ENCODE measurements at places on chromosomes 3 and 15.

DNA sequence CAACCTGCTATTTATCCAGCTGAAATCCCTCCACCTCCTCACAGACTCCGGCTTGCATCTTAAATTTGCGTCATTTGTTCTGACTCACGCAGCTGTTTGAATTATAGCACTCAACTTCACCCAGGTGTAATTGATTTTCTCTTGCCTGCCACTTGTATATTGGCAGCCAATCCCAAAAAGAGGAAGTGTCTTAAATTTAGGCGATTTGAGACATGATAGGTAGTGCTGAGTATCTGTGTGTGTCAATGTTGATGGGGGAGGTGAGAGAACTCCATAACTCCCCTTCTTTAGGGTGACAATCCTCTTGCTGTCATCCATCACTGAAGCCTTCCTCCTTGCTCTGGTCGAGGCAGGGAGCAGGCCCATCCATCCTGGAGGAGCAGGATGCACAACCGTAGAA, 77.2 kb upstream of the TPRG1 start:
- DNase-seq, result no peak

GRCh38 chr15:101087172-101087769, 164.6 kb downstream of the CHSY1 start:
- DNase-seq, result no peak

DNA sequence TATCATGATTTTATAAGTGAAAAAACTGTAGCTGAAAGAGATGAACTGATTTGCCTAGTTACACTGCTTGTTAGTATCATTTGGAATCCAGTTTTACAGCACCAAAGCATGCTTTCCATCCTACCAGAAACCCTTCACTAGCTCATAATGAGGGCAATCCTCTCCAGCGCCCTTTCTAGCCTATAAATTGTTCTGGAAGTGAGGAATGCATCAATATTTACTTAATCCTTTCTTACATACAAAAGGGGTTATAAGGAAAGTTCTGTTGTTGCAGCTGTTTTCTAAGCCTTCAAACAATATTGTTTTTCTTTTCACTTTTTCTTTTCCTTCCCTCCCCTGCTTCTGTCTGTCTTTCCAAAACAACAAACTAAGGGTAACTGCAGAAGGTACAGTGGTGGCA, 11.0 kb upstream of the PCCB start:
- DNase-seq, result no peak

GRCh38 chr3:168815946-168816345, 720.2 kb upstream of the GOLIM4 start:
- DNase-seq, result no peak

DNA sequence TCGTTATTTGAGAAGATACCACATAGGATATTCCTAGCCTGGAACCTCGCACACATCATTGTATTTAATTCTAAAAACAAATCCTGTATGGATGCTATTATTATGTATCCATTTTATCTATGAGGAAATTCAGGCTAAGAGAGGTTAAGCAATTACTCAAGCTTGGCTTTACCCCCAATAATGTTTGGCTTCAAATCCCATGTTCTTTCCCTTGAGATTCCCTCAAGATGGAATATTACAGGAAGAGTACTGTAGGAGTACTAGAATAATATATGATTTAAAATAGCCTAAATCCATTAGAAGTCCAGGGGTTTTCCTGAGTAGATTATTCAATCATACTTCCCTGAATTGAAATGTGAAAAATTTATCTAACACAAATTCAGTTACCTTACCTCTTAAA, 630.2 kb downstream of the ZNF385D start:
- no peak for DNase-seq

GRCh38 chr15:32682569-32682968, 35.2 kb upstream of the GREM1 start:
- DNase-seq, result no peak

DNA sequence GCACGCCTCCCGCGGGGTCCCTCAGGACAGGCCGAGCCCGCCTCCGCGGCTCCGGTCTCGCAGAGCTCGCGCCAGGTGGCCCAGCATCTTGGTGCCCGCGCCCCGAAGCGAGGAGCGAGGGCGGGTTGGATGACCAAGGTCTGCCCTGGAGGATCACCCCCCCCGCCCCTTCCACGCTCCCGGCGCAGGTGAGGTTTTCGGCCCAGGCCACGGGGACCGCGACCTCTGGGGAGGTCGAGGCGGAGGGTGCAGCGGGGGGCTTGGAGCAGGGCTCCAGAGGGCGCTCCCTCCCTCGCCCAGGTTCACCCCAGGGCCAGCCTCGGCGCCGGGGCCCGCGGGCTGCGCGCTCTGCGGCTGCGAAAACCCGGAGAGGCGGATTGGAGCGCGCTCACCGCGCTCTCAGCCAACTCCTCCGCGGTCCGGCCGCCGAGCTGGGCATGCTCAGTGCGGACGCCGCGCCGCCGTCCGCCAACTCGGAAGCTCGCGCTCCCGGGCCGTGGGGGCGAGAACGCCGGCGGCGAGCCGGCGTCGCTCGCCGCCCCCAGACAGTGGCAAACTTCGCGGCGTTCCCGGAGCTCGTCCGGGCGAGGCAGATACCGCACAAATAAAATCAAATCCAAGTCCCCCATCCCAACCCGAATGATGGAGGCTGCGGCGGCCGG, at the start of gene MED12L:
Gene MED12L (plus strand): TSS at position 438 of the 662 bp plus-strand sequence. CDS start 1,263 bp downstream, outside the sequence.
- peak; percentile 19 for DNase-seq

DNA sequence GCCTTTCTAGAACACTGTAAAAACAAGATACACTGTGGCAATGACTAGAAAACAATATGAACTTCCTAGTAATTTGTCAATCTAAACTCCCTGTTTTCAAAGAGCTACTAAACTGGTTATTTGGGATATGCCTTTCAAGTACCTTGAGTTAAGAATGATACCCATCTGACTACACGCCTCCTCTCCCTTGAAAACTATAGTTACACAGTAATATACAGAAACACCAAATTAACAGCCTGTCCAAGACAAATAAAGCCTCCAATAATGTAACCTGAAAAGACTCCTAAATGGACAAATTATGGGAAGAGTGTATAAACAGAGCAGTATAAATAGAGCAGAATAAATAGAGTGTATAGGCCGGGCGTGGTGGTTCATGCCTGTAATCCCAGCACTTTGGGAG, 70.1 kb downstream of the SMARCC1 start:
- DNase-seq, result no peak

GRCh38 chr3:15385901-15386653, 41.3 kb downstream of the METTL6 start:
- no peak for DNase-seq

DNA sequence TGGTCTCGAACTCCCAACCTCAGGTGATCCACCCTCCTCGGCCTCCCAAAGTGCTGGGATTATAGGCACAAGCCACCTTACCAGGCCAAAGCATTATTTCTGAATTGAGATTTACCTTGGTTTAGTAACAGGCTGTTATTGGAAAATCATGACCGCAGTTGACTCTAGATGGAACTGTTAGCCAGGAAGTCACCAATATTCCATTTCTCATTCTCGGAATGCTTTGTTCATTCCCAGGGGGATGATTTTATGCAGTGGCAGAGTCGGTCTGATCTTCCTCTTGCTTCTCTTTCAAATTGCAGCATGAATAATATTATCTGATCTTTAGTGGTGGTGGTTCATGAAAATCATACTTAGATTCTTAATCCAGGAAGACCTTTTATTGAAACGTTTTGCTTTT, 195.5 kb upstream of the MBNL1 start:
- DNase-seq, result no peak

- DNase-seq, result no peak
Observed at GRCh38 chr3:71585131-71585530, 1.6 kb upstream of the FOXP1 start.

DNA sequence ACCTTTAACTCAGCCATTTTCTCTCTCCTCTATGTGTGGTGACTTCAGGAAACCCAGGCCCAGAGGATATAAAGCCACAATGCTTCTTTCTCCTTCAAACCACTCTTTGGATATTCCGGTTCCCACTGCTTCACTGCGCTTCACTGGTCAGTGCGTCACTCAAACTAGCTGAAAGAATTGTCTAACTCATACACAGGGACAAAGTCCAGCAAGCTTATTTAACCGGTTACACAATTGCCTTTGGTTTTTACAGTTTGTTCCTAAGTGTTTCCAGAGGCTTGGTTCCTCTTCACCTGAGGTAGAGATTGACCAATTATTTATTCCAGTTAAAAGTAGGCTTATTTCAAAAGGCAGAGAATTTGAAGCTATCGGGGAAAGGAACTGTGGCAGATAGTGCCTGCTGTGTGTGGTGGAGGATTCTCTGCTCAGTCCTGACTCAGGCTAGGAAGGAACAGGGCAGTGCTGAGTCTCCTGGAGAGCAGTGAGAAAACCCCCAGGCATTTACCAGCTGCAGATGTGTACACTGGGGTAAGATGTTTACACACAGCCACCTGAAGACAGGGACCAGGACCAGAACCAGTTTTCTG, at the start of gene HGD:
Gene HGD (minus strand): TSS at position 145 of the 587 bp plus-strand sequence. CDS start 128 bp downstream, at position 17.
- DNase-seq, result no peak

- peak; percentile 9 for DNase-seq
Observed at GRCh38 chr15:46312133-46312740, 677.4 kb downstream of the SQOR start.

- no peak for DNase-seq
Observed at GRCh38 chr15:38514601-38515000, 50.0 kb downstream of the RASGRP1 start.

DNA sequence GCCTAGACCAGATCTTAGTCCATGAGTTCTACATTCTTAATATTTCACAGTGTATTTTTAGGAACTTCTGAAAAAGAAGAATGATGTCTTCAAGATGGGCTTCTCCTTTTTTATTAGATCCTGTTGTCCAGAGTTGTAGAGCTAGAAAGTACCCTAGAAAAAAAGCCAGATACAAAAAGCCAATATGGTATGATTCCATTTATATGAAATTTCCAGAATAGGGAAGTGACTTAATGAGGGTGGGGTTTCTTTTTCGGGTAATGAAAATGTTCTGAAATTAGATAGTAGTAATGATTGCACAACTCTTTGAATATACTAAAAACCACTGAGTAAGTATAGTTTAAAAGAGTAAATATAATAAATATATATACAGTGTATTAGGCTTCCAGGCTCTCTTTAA, 116.9 kb downstream of the NFKBIZ start:
- no peak for DNase-seq

DNA sequence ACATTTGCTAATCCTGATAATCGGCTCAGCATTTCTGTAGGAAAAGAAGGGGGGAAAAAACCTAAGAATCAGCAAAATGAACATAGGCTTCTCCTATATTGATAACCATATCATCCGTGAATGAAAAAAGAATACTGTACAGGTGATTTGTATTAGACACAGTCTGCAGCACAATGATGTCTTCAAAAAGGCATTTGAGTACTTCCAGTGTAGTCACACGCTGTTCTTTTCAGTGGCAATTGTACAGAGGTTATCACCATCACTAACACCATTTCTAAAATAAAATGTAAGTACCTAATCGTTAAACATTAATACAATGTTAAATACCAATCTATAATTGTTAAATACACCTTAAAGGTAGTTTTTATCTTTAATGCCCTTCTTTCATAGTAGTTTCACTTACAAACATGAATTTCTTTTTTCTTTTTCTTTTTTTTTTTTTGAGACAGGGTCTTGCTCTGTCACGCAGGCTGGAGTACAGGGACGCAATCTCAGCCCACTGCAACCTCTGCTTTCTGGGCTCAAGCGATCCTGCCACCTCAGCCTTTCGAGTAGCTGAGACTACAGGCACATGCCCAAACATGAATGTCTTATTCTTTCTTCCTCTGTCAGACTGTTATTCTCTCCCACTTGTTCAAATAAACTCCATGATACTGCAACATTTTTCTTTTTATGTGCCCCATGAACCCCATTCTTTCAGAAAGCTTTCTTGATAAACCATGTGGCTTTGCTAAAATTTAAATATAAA, 18.4 kb downstream of the GOLGB1 start:
- no peak for DNase-seq

GRCh38 chr15:68277603-68278344, at the start of gene FEM1B:
Gene FEM1B (plus strand): TSS chr15:68277745. CDS start chr15:68278418, 673 bp downstream.
- DNase-seq, result peak; percentile 86

- DNase-seq, result no peak
Observed at GRCh38 chr3:112681822-112682325, 40.9 kb upstream of the CCDC80 start.

DNA sequence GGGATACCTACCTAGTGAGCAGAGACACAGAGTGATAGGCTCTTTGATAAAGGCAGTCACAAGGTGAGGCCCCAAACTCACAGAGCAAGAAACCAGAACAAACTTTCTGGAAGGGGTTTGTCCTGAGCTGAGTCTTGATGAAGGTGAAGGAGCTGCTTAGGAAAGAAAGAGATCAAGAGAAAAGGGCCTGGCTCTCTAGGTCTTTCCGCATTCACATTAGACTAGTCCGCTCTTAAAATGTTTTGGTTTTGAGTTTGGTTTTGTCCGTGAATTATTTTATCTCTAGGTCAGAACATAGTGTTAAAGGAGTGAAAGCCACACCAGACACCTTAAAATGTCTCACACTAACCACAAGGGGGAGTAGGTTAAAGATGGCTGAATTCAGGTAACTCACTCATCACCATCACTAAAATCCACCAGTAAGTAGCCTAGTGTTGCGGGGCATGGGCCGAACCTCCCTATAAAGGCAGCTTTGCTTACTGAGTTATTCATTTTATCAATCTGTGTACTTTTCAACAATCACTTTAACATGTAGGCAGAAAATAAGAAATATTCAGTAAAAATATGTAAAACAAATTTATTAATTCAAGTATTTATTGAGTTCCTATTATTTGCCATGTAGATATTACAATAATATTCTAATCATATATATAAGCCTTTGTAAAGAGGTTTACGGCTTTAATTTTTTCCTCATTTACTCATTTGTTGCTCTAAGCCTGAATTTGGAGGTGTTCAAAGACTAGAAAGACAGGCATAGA, 121.5 kb upstream of the TSC22D2 start:
- no peak for DNase-seq

DNA sequence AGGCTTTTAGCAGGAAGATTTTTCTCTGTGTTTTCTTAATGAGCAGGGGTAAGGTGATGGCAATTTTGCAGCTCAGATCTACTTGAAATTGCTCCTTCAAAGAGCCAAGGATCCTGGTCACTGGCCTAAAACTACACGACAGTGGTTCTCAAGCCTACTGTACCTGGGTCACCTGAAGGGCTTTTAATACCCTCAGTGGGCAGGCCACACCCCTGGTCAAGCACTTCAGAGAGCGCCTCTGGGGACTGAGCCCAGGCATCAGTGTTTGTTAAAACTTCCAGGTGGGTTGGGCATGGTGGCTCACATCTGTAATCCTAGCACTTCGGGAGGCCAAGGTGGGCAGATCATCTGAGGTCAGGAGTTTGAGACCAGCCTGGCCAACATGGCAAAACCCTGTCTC, 158.4 kb downstream of the FAM43A start:
- DNase-seq, result no peak

GRCh38 chr3:23253214-23253613, 50.1 kb downstream of the UBE2E2 start:
- no peak for DNase-seq
